ENCODE measurements at places on chromosomes 11 and 22.

GRCh38 chr22:41448189-41448808 is 1.7 kb upstream of the TOB2 start:
- peak; percentile 94 for DNase-seq

DNA sequence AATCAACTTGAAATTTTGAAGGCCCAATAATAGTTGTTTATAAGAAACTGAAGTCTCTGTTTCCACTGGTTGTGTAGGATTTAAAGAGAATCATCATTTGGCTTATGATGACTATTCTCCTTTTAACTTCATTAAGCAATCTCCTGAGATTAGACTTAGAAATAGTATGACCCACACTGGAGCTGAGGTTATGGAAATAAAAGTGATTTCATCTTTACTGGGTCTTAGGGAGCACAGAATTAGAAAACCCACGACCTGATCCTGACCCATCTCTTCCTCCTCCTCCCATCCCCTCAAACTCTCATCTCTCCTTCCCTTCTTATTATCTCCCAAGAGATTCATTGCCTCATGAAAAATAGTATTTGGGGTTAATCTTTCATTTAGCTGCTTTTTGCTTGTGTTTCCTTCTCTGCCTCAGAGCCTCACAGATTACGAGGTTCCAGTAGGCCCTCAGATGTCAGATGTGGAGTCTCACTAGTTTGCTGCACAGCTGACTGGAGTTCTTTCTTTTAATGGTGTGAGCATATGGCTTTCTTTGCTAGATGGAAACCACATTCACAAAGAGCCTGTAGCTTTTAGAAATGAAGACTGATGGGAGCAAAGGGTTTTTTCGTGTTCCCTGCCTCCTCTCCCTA is 85.0 kb downstream of the ALX4 start:
- DNase-seq, result no peak

- no peak for DNase-seq
Measured at GRCh38 chr22:29722151-29722550, 2.3 kb downstream of the CABP7 start.

DNA sequence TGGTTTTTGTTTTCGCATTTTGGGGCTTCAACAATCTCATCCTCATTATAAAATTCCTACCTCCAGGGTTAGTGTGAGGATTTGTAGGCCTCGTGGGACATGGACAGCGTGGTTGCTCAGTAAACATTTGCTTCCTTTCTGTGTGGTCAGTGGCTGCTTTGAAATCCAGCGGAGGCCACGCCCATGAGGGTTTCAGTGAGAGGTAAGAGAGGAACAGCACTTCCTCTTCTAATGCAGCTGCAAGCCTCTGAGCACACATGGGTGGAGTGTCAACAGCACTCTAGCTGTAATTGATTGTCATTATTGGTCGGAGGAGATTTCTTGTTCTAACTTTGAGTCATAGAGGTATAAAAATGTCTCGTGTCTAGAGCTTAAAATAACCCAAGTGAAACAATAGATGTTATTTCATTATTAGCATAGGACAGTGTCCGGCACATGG is 6.0 kb upstream of the ARHGAP42 start:
- no peak for DNase-seq

GRCh38 chr11:38011496-38011895 is 1413.5 kb upstream of the RAG2 start:
- DNase-seq, result no peak

- DNase-seq, result peak; percentile 70
Measured at GRCh38 chr22:41976070-41976901, 7.0 kb downstream of the SEPTIN3 start.

DNA sequence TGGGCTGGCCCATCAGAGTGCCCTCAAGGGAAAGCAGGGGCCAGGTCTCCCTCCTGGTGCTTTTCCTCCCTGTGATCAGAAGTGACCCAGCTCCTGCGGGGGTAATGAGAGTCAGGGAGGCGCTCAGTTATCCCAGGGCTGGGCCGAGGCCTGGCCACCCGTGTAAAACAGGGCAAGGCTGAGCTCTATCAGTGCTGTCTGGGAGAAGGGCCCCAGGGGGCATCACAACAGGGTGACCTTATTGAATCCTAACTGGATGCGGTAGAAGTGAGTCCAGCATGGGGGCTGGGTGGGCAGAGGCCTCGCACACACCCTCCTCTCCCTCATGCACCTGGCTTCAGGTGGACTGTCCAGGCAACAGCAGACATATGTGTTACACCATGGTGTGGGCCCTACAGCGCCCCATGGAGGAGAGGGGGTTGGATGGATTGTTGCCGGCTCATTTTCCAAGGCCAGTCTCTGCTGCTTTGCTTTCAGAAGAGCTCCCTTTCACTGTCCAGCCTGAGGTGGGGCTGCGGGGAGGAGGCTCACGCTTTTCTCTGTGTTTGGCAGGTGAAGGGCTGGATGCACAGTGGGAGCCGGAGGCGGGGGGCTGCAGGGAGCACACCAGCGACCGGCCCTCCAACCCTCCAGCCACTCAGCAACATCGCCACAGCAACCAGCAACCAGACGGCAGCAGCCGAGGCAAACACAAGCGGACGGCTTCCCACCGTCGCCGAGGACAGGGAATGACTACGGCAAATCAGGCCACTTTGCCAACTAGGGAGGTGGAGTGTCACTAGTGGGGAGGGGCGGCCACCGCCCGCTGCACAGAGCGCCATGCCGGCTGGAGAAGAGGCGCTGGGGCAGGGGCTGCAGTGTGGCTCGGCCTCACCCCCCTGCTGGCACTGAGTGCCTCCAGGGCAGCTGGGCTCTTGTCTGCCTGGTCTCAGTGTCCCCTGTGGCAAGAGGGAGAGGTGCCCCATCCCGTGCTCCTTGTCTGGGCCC is 24.7 kb downstream of the GNAZ start:
- DNase-seq, result no peak

GRCh38 chr22:38490475-38490874 is 15.6 kb downstream of the DDX17 start:
- DNase-seq, result no peak

GRCh38 chr11:134052395-134052987 is 16.4 kb upstream of the JAM3 start:
- no peak for DNase-seq

DNA sequence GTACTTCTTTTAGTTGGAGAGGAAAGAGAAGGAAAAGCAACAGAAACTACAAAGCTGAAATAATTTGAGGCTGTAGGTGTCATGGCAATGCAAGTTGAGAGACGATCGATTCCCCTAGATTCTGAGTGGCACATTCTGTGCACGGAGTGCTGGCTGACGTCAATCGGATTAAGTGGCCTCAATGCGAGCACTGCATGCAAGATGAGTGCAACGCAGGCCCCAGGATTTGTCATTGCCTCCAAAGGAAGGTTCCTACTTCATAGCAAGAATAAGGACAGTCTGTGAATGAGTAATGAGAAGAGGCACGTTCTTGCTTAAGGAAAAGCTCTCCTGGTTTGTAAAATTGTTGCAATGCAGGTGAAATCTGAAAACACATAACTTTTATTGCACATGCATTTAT is 892.4 kb downstream of the KCNA4 start:
- no peak for DNase-seq

- no peak for DNase-seq
Measured at GRCh38 chr11:78828676-78829075, 254.0 kb upstream of the NARS2 start.
